Pancreas (tissue), 10 donors: ENCODE measurements at places on chromosomes 1 and 21. TPM values are rescaled to one million over a fixed set of nuclear protein-coding genes. Genes with fewer than 3 reads are reported as not detected.

DNA sequence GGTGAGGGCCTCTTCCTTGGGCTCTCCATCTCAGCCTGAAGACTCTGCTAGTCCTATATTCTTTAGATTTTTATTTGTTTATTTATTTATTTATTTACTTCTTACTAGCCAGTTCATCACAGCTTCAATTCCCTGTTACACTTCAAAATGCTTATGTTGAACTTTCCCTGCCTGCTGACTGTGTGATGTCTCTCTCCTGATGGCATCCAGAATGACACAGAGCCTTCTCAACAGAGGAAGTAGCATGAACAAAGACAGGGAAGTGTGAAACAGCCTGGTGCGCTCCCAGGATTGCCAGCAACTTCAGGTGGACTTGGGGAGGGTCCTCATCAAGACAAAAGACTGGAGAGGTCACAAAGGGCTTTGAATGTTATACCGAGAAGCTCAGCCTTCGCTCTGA, 4.3 kb upstream of the IPO13 start:
- no peak for DNase-seq

- no peak for DNase-seq
These were observed 37.8 kb downstream of the CDCP2 start for GRCh38 chr1:54114955-54115354.

GRCh38 chr1:88311265-88311664, 372.8 kb upstream of the PKN2 start:
- no peak for DNase-seq

DNA sequence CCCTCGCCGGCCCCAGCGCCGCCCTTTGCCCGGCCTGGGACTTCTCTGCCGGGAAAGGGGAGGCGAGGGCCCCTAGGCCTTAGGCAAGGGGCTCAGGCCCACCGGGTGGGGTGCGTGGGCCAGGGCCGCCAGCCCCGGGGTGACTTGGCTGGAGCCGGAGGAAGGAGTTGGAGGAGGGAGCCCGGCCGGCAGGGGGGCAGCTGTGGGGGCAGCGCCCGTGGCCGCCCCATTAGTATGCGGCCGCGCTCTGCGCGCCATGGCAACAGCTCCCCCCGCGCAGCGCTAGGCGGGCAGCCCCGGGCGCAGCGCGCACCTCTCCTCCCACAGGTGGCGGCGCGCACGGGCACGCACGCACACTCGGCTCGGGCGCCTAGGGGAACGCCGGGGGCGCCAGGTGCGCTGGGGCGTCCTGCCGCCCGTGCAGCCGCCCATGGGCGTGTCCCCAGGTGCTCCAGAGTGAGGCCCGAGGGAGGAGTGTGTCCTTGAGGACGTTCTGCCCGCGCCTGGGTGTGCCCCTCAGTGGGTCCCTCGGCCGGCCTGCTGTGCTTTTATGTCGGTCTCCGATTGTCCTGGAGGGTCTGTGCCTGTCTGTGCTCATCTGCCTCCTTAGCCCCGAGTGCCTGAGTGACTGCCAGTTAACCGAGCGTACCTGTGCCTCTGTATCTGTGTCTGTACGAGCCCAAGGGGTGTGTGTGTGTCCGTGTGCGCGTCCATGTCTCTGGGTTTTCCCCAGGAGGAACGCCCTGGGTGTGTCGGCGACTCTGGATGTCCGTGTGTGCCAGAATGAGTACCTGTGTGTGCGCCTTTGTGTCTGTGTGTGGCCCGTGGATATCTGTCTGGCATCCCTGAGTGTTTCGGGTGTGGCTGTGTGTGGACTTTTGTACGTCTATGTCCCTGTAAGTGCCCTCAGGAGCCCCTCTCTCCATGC, 38.2 kb upstream of the WASF2 start:
- DNase-seq, result peak; percentile 61

- peak; percentile 91 for DNase-seq
These were observed at the start of gene GFI1 for GRCh38 chr1:92486251-92487077. Gene GFI1 (minus strand): TSS chr1:92486925. CDS start chr1:92483487, 3,438 bp downstream.

- DNase-seq, result peak; percentile 92
These were observed 7.9 kb downstream of the H6PD start for GRCh38 chr1:9242338-9242969.

DNA sequence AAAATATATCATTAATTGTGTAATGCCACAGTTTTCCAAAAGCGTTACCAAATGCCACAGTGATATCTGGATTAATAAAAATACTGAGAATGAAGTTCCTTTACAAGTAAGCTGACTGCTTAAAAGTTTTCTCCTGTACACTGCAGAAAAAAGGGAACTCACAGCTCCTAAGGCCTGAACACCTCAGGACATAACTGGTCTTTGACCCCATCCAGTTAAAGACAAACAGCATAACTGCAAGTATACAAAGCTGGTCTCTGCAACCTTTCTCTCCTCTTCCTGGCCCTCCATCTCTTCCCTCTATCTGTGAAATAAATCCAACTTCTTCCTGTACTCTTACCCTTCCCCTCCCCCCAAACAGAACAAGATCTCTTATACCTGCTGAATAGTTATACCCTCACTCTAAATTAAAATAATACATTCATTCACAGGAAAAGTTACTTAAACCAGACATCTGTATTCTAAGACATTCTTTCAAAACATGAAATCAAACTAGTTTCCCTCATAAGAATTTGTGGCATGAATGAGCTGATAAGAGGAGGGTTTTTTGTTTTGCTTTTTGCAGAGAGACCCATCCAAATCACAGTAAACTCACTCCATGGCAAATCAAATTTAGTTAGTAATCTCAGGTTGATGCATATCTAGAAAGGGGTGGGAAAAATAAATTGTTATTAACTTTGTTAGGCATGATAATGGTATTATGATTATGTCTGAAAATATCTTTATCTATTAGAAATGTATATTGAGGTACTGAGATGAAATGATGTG, 2.9 kb downstream of the DIPK1A start:
- no peak for DNase-seq

DNA sequence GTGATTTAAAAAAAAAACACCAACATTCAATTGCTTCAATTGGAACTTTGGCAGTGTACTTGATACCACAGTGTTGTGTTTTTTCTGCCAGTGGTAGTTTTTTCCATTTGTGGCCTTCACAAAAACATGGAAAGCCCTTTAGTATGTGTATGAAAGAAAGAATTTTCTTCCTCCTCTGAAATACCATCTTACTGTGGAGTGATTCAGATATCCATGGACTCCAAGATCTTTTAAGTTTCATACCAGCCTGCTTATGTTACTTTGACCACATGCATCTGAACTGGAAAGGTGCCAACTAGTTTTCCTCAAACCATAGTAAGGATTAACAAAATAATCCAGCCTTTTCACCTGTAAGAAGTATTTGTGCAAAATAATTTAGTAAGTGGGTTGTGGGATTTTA, 3.4 kb downstream of the PPP2R5A start:
- DNase-seq, result no peak

- no peak for DNase-seq
These were observed 17.5 kb downstream of the RSPH1 start for GRCh38 chr21:42478504-42478903.

GRCh38 chr1:235240960-235241359, 79.9 kb upstream of the RBM34 start:
- DNase-seq, result no peak

DNA sequence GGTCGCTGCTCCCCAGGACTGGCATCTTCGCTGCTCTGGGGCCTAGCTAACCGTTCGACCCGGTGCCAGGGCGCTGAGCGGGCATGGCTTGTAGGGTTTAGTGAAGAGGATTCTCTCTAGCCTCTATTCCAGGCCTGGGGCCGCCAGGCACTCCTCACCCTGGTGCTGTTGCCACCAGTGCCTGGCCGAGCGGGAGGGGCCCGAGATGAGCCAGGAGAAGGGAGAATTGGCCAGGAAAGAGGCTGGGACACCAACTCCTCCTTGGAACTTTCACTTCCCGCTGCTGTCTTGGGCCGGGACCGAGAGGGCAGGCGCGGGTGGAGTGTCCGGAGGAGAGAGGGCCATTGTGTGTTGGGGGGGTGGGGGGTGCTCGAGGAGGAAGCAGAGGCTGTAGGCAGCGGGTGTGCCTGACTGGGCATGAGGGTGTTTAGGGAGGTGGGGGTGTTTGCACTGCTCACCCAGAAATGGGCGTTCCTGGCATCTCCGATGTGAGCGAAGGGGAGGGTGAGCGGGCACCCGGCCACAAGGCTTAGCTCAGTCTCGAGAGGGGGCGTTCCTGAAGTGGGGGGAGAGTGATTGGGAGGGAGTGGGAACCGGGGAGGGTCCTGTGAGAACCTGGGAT, 772 bp downstream of the ADAM15 start:
- DNase-seq, result peak; percentile 73

DNA sequence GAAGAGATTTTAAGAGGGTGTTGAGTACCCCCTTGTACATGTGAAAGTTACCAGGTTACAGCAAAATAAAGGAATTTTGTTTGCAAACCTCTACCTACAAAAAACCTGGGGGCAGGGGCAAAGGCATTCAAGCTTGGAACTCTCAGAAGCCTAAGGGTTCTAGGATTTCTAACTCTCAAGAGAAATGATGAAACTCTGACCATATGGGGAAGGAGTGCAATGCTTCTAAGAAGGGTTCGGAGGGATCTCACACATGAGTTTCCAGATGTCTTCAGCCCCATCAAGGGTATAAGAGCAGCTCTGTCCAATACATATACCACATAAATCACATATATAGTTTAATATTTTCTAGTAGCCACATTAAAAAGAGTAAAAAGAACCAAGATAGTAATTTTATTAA, 7.3 kb upstream of the FCGR2A start:
- no peak for DNase-seq

DNA sequence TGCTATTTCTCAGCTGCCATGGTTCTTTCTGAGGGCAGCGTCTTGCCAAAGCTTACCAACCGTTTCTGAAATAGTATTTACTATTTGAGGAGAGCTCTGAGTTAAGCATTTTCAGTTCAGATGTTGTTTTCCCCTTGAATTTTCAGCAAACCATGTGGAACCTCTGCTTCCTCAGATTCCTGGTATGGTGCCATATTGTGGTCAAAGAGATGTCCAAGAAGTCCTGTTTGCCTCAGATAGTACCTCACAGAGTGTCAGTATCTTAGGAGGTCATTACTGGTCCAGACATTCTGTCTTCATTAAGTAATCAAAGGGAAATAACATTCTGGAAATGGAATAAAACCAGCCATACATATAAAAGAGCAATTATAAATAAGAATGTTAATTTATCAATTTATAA, 36.6 kb downstream of the VANGL2 start:
- no peak for DNase-seq

- no peak for DNase-seq
These were observed 78.9 kb downstream of the CAMTA1 start for GRCh38 chr1:6864166-6864565.

DNA sequence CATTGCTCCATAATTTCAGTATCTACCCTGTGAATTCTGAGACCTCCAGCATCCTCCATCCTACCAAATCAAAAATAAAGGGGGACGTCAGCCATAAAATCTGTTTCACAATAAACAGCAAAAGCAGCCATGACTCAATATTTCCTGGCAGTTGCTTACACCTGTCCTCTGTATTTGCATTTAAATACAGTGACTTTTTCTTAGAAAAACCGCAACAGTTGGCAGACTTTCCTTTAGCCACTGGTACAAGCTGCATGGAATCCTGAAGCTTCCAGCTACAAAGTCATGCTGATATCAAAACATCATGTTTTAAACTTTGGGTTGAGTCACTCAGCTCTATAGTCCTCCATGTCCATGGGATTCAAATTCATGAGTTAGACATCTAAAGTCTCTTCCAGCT, 278.0 kb upstream of the KAZN start:
- no peak for DNase-seq

- DNase-seq, result no peak
These were observed 200.6 kb downstream of the BRINP3 start for GRCh38 chr1:190277107-190277506.

DNA sequence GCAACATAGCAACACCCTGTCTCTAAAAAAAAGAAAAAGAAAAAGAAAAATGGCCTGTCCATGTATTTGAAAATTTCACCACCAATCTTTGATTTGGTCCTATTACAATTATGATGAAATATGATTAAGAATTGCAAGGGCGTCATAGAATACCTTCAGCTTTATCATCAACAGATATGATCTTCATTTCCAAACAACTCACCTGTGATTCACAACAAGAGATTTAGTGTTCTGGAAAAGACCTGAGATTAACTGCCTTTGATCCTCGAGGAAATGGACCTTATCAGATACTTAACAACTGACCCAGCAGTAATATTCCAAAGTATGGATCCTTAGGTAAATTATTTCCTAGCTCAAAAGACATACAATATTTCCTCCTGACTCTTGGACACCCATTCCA, 3.5 kb upstream of the GSTM4 start:
- DNase-seq, result no peak

DNA sequence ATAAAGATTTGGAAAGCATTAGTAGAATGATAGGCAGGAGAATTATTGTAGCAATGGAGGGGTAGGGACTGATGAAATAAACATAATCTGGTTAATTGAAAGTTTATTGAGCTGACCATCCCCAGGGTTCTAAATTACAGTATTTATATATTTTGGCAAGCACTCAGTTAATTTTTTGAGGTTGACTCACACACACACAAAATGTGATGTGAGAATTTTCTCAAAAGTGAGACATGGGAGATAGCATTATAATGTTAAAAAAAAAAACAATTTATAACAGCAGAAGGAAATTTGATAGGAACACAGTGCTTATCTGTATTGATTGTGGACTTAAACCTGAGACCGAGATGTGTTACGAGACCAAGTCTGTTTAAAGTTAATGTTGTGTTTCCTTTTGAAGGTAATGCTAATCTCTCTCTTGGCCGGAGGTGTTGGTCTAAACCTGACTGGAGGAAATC, 24.6 kb downstream of the TRIM45 start:
- DNase-seq, result no peak

DNA sequence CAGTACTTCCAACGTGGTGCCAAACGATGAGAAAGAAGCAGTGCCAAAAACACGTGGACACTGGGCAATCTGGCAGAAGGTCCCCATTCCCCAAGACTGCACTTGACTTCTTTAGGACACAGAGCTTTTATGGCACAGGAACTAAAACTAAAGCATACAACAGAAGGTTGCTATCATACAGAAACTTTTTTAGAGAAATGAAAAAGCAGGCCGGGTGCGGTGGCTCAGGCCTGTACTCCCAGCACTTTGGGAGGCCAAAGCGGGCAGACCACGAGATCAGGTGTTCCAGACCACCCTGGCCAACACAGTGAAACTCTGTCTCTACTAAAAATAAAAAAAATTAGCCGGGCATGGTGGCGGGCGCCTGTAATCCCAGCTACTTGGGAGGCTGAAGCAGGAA, 43.0 kb downstream of the GNB1 start:
- DNase-seq, result no peak

The OPRD1 gene
- polyA plus RNA-seq, result 0.15 TPM

The ELF3 gene
- 447 TPM for polyA plus RNA-seq

The EPRS1 gene
- polyA plus RNA-seq, result 32.7 TPM

The CELA3B gene
- polyA plus RNA-seq, result 15,141 TPM

The OPTC gene
- polyA plus RNA-seq, result not detected

The TCEANC2 gene
- polyA plus RNA-seq, result 1.1 TPM

The ATP1A4 gene
- polyA plus RNA-seq, result not detected

The SPSB1 gene
- 15.4 TPM for polyA plus RNA-seq

The MFSD2A gene
- 0.96 TPM for polyA plus RNA-seq

The LIN28A gene
- polyA plus RNA-seq, result not detected

The DENND2C gene
- 1.2 TPM for polyA plus RNA-seq

The SDE2 gene
- polyA plus RNA-seq, result 6.6 TPM

The CD52 gene
- polyA plus RNA-seq, result 4.3 TPM

The TMEM200B gene
- polyA plus RNA-seq, result 0.72 TPM

The TAS1R1 gene
- polyA plus RNA-seq, result not detected

The URB2 gene
- 2.0 TPM for polyA plus RNA-seq

The PTPN22 gene
- 1.2 TPM for polyA plus RNA-seq
